ENCODE measurements at places on chromosomes 11 and 22.

DNA sequence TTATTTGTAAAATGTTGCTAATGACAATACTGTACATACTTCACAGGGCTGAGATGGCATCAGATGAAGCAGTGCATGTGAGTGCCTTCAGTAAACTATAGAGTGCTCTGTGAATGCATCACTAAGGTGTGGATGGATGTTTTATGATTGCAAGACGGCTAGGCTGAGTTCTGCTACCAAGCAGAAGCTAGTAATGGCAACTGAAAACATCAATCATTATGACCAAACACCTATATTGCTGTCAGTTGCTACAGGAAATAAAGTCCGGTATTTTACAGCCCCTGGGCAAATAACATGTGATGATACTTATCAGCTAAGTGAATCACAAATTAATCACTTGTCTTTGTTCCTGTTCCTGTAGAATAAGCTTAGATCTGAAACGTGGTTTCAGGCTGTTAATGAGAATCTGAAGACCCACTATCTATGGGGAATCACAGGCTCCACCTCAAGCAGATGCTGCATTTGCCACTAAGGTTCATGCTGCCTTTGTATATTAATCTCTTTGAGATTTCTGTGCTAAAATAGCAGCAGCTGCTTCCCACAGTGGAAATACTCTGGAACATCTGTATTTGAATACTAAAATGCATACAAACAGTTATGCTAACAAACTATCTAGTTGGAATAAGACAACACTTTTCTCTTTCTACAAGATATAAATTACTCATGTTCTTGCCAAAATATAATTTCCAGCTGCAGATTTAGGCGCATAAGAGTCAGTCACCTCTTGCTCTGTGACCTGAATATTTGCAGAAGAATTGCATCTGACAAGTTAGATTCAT is 254.0 kb upstream of the PITPNB start:
- peak; percentile 17 for DNase-seq

GRCh38 chr11:67307545-67308001 is 4.2 kb downstream of the SSH3 start:
- no peak for DNase-seq

GRCh38 chr11:70313945-70314344 is 43.5 kb downstream of the PPFIA1 start:
- no peak for DNase-seq

DNA sequence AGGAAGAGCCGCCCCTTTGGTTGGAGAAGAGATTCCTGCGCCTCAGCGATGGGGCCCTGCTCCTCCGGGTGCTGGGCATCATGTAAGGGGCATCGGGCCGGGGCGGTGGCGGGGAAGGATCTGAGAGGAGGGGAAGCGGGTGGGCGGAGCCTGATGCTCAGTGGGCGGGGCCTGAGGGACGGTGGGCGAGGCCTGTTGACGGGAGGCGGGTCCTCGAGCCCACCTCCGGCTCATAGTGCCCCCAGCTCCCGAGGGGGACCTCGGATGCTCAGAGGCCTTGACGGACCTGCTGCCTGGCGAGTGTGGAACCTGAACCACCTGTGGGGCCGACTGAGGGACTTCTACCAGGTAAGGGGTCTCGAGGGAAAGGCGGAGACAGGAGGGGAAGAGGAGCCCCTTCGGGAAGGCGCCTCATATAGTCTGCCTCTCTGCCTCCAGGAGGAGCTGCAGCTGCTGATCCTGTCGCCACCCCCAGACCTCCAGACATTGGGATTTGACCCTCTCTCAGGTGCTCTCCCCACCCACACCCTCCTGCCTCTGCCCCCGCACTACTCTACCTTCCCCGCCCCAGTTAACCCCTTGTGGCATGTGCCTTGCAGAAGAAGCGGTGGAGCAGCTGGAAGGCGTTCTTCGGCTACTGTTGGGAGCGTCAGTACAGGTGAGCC is 799 bp downstream of the CCDC88B start:
- no peak for DNase-seq

GRCh38 chr22:43164636-43165035 is 13.3 kb downstream of the TSPO start:
- no peak for DNase-seq

GRCh38 chr11:112627588-112628045 is 333.6 kb upstream of the NCAM1 start:
- DNase-seq = no peak

DNA sequence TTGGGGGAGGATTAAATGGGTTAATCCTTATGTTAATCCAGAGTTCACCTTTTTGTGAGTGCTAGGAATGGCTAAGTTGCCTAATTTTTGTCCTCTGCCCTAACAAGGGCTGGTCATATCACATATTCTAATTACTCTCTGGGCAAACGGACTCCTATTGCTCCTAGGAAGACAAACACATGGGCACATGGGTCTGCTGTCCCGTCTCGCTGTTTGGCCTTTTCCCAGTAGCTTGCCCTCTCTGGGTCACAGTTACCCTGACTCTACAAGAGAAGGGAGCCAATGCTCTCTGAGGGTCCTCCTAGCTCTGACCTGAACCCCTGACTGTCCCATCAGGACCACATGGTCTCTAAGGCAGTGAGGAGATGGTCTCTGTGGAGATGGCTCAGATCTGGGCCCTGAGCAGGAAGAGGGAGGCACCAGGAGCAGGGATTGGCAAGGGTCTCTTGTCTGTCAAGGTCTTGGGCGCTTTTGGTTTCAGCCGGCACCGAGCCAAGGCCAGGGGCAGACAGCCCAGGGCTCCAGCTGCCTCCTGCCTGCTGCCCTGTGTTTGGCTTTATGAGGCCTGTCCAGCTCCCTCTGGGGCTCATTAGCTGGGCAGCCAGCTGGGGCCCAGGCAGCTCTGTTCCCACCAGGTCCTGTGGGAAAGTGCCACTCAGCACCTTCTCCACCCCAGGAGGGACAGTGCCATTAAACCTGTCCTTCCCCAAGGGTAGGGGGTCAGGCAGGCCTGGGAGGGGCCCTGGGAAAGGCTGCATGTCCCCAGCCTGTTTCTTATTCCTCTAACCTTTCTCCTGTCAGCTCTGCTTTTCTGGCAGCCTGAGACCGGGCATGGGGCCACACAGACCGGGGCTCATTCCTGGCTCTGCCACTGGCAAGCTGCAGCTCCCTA is 559.9 kb downstream of the MN1 start:
- DNase-seq = no peak

DNA sequence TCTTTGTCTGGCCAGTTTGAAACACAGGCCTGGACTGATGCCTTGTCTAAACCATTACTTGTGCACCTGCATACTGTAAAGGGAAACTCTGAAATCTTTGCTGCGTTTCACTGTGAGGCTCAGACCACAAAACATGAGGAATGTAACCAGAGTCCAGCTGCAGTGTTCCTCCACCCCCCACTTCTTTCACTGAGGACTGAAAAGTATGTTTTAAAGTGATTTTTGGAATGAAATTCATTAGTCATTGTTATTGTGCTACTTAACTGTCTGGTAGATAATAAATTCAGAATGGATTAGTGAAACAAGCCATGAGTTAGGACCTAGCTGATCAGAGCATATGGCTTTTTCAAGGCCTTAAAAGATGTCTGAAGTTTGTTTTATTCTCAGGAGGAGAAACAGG is 181.2 kb downstream of the WNT11 start:
- DNase-seq = peak; percentile 94

- DNase-seq = no peak
Measured at GRCh38 chr11:69368119-69368880, 74.3 kb downstream of the MYEOV start.

DNA sequence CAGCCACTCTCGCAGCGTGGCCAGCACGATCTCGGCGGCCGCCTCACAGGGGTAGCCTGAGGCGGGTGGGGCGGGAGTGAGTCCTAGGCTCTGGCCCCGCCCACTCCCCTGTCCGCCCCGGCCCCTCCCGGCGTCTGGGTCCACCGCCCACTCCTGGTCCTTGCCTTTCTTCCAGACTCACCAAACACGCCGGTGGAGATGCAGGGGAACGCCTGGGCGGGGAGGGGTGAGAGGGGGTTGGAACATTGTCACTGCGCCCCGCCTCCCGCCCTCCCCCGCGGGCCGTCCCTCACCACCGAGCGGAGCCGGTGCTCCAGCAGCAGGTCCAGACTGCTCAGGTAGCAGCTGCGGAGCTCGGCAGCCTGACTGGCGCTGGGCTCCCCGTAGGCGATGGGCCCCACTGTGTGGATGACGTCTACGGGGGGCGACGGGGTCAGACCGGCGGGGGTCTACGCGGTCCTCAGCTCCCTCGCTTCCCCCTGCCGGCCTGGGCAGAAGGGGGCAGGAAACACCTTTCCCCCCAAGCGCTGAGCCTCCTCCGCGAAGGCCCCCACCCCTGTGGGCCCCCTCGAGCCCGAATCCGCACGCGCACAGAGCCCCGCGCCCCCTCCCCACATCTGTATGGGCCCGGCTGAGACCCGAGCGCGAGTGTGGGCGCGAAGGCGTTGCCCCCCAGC is 13.2 kb downstream of the OTUB1 start:
- peak; percentile 65 for DNase-seq

Measured in fibroblast of skin of right quadriceps (primary cell).